ENCODE measurements at places on chromosomes 3 and 15.

DNA sequence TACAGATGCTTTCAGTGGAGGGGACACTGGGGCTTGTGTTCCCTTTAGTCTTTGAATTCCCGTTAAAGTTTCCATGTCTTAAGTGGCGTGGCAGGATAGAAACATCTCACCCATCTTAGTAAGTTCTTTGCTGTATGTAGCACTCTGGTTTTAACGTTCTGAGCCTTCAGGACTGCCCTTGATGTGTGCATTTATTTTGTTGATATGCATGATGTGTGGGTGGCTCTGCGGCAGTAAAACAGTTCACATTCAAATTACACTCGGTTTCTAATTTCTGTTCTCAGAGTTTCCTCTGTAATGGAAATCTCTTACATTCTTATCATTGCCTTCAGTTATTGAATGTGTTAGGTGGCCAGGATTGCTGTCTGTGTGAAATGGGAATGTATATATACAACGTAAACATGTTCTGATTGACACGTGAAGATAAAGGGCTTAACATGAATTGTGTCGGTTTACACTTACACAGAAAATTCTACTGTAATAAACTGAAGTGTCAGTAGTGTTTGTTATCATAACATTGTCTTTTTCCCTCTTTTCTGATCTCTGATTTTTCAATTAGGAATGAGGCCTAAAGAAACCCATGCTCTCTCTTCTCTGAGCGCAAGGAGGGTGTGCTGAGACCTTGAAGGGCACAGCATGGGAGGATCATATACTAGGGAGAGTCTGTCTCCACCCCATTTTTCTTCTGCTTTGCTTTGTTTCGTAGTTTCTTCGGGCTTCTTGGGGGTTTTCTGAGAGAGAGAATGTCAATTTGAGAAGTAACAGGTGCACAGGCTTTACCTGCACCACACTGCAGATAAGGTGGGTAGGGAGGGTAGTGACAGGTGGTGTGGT, 51.5 kb downstream of the IGF1R start:
- DNase-seq = no peak

- DNase-seq = no peak
Observed at GRCh38 chr3:88641033-88641604, 466.3 kb upstream of the EPHA3 start.

GRCh38 chr15:63023351-63023945, 19.1 kb upstream of the TPM1 start:
- DNase-seq = no peak

- DNase-seq = no peak
Observed at GRCh38 chr15:67372986-67373675, 118.5 kb downstream of the IQCH start.

GRCh38 chr3:186477876-186478275, 66.3 kb downstream of the CRYGS start:
- no peak for DNase-seq

- DNase-seq = no peak
Observed at GRCh38 chr15:48414015-48414414, 82.8 kb downstream of the DUT start.

DNA sequence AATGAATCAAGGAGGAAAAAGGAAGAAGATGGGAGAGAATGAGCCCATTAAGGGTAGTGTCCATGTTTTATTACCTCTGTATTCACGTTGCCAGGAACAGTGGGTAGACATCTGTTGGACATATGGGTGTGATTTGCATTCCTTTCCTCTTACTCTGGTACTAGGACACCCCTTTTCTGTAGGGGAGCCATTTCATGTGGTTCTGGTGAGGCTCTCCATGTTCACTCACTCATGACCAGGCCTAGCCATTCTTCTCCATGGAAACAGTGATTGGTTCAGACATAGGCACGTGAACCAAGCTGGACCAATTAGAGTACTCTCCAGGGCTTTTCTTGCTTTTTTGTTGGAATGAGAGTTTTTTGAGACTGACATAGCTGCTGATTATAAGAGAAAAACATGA, 39.6 kb upstream of the PDCD6IP start:
- DNase-seq = no peak

DNA sequence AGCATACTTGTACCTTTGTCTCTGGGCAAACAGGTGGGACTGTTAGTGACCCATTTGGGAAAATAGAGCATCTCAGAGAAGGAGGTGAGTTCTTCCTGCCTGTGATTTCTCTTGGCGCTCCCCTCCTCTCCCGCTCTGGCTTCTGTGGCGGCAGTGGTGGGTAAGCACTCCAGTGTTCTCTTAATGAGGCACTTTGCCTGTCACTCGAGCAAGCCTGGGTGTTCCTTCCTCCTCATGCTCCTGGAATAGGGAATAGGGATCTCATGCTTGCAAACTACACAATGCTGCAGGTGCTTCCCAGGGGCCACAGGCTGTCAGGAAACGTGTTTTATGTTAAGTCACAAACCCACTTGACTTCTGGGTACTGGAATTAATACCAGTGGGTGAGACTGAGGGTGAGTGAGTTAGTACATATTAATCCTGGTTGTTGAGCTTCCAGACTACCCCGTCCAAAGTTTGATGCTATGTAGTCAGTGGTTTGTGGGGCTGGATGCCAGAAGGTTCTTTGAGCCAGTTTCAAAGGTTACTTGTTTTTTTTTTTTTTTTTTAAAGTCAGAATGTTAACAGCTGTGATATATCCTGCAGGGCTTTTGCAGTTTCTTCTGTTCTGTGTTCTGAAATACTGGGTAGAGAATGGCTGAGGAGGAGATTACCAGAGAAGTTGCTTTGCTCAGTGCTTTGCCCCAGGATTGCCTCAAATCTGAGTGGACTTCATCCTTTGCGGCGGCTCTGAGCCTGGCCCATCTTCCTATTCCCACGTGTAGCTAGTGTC, 30.5 kb downstream of the EDEM1 start:
- no peak for DNase-seq

DNA sequence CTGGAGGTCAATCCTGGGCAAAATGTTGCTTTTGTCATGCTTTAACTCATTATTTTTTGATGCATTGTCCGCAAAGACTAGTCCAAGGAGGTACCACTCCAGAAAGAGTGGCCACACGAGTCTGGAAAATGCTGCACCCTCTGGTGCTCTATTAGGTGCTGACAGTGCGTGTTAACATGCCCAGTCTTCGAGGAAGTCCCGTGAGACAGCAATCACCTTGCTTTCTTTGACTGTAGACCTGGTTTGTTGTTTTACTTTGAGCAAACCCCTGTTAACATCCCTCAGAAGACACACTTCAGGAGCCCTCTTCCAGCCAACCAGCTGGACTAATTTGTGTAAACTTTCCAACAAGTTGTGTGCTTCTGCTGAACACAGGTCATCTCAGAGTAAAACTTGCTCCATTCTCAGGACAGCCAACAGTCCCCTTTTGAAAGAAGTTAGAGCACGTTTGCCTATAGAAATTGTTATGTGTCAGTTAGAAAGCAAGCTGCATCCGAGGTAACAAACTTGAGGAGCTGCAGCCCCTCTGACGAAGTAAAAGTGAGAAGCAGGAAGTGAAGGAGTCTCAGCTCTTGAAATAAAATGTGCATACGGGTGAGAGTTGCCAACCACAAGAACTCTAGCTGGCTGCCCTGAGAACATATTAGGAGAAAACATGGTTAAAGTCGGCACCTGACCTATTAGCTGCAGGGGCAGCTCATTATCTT, 205.0 kb downstream of the LPP start:
- no peak for DNase-seq

DNA sequence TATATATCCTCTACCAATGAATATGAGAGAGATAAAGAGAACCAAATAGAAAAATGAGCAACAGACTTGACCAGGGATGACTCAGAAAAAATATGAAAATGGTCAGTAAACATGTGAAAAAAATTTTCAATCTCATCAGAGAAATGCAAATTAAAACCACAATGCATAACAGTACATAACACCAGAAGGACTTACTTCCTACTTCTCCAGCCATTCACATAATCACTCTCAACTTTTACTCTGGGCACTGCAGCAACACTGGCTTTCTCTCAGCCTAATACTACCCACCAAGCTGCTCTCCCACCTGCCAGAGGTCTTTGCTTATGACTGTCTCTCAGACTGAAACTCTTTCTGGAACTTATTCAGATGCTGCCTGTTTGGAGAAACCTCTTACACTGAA, 49.4 kb downstream of the DPH6 start:
- DNase-seq = no peak

GRCh38 chr15:67407786-67408185, 113.1 kb upstream of the C15orf61 start:
- no peak for DNase-seq

DNA sequence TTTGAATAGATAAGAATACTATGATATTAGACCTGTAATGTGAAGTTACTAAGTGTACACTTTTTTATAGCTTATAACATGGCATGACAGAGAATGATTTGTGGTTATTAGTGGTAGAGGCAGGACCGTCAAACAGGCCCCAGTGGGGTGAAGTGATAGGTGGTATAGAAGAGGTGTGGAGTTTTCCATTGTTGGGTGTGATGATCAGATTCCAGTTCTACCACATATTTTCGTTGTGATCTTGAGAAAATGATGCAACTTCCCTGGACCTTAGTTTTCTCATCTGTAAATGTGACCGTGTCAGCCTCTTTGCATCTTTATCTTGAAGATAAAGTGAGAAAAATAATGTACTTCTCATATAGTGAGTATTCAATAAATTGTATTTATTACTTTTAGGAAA, 30.3 kb upstream of the UTS2B start:
- DNase-seq = no peak

- no peak for DNase-seq
Observed at GRCh38 chr15:81604713-81605112, 230.7 kb upstream of the TMC3 start.

DNA sequence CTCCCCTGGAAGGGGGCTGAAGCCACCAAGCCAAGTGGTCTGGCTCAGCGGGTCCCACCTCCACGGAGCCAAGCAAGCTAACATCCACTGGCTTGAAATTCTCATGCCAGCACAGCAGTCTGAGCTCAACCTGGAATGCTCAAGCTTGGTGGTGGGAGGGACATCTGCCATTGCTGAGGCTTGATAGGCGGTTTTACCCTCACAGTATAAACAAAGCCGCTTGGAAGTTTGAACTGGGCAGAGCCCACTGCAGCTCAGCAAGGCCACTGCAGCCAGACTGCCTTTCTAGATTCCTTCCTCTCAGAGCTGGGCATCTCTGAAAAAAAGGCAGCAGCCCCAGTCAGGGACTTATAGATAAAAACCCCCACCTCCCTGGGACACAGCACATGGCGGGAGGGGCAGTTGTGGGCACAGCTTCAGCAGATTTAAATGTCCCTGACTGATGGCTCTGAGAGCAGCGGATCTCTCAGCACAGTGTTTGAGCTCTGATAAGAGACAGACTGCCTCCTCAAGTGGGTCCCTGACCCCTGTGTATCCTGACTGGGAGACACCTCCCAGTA, 23.2 kb upstream of the IGSF10 start:
- DNase-seq = no peak

DNA sequence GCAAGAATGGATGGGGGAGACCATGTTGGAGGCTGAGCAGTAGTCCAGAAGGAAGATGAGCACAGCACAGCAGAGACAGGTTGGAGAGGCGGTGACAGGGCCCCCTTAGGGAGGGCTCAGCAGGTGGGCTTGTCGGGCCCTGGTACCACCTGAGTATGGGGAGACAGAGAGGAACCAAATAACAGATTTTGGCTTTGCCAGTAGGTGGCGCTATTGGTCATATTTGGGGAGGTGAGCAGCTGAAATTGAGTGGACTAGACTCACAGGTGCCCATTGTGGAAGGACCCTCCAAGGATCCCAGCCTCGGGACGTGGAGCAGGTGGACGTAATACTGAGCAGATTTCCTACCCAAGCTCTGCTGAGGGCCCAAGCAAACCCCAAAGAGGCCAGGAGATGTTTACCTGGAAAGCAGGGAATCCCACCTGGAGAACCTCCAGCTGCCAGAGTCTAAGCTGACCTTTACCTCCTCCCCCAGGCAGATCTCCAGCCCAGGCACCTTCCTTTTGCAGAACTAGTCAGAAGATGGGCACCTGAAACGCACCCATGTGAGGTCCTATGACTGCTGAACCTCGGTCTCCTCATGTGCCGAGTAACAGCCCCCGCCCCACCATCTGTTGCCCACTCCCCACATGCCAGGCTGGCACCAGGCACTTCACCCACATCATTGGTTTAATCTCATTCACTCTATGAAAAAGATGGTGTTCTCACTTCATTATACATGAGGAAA, 24.6 kb upstream of the CORO2B start:
- DNase-seq = peak; percentile 61

DNA sequence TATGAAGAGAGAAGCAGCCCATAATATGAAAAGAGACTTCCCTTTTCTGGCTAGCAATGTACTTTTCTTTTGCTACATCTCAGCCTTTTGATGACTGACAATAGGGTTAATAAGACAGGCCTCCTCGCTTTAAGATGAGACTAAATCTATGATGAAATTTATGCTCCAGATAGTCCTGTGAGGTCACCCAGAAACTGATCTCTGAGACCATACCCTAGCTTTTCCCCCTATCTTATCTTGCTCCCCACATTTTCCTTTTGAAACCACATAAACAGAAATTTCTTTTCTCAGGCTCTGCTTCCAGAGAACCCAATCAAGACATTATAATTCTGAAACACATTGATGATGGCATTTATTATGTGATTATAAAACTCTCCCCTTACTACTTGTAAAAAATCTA, 168.8 kb upstream of the CADM2 start:
- no peak for DNase-seq

- DNase-seq = no peak
Observed at GRCh38 chr3:59518283-59519055, 468.6 kb upstream of the CFAP20DC start.

GRCh38 chr15:58331913-58332675, 99.7 kb upstream of the LIPC start:
- DNase-seq = peak; percentile 88

GRCh38 chr3:10602769-10603768, 97.7 kb upstream of the ATP2B2 start:
- peak; percentile 60 for DNase-seq

- peak; percentile 18 for DNase-seq
Observed at GRCh38 chr15:78830514-78831228, 19.4 kb upstream of the ADAMTS7 start.

DNA sequence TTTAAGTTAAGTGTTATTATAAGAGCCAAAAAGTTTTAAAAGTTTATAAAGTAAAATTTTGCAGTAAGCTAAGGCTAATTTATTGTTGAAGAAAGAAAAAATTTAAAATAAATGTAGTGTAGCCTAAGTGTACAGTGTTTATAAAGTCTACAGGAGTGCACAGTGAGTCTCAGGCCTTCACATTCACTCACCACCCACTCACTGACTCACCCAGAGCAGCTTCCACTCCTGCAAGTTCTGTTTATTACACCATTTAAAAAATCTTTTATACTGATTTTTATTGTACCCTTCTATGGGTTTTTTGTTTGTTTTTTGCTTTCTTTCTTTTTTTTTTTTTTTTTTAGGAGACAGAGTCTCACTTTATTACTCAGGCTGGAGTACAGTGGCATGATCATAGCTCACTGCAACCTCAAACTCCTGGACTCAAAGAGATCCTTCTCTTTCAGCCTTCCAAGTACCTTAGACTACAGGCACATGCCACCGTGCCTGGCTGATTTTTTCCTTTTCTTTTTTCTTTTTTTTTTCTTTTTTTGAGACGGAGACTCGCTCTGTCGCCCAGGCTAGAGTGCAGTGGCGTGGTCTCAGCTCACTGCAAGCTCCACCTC, 25.9 kb downstream of the CSTA start:
- DNase-seq = no peak

Data from activated CD8-positive, alpha-beta memory T cell treated with anti-CD3 and anti-CD28 coated beads, Interleukin-2, amount 50 U/mL, for 4 hours (primary cell).